Common myeloid progenitor, CD34-positive (primary cell): ENCODE measurements at places on chromosomes 7 and 10.

- no peak for DNase-seq
Observed at GRCh38 chr10:116055252-116055916, 217.6 kb downstream of the GFRA1 start.

GRCh38 chr10:91096274-91096673, 124.2 kb upstream of the PCGF5 start:
- DNase-seq, result no peak

DNA sequence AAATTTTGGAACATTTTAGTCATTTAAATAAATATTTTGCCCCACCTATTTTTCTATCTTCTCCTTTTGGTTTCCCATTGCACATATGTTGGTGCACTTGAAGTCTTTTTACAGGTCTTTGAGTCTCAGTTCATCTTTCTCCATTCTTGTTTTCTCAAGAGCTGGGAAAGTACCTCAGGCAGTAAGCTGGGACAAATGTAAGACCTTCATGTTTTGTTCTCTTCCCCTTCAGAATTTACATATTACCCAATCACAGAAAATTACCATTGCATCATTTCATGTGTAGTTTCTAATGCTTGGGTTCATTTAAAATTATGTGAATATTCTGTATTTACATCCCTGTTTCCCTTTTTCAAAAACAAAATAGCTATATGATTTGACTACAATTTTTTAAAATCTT, 1150.0 kb upstream of the POT1 start:
- no peak for DNase-seq

GRCh38 chr10:34323192-34323591, 491.9 kb downstream of the PARD3 start:
- DNase-seq, result no peak

- DNase-seq, result no peak
Observed at GRCh38 chr7:134438946-134439345, 20.0 kb downstream of the AKR1B1 start.

DNA sequence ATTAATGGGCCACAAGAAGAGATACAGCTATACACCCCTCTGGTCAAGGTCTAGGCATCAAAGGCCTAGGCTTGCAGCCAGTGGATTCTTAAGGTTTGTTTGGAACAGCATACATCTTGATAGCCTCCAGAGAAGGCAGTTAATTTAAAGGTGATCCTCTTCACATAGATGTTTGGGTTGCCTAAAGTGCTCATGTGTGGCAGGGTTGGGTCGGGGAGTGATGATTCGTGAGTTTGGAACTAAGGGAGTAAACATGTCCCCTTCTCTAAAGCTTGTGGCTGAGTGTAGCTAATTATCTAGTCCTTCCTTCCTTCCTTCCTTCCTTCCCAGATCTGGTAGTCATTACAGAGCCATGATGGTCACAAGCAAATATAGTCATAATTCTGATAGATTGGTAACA, 12.4 kb downstream of the PCLO start:
- DNase-seq, result no peak

DNA sequence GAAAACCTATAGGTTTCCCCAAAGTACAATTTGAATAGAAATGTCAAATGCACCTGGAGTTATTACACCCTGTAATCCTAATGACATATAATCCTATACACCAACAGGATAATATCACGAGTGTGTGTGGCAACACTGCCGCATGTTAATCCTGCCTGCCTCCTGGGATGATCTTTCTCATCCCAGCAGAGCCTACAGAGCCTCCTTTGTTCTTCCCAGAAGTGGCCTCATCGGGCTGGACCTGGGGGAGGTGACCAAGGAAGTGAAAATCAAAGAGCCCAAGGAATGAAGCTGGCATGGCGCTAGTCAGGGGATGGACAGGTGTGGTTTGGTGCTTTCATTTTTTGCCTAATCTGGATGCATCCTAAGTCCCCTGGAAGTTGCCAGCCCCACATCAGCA, 29.5 kb upstream of the LEP start:
- no peak for DNase-seq

DNA sequence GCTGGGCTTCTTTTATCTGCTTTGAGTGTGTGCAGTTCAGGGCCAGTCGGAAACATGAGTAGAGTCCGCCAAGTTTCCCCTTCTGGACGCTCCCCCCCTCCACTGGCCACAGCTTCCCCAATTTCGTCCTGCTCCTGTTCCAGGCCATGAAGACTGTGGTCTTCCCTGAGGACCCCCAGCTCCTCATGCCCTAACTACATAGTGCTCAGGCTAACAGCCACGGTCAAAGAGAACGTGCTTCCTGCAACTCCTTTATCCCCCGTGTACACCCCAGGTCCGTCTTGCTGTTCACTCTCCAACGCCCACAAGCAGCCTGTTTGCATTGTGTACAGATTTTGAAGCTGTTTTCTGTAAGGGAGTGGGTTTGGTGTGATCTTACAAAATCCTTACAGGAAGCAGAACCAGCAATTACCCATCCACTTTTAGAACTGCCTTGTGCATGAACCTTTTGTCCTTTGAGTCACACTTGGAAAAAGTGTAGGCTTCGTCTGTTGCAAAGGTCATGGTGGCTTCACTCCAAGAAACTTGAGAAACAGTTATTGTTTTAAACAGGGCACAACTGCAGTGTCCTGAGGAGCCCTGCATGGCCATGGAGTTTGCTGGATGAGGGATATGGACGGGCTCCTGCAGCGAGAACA, 77.0 kb upstream of the FAM20C start:
- peak; percentile 31 for DNase-seq

GRCh38 chr10:60480865-60481563, 91.3 kb upstream of the ANK3 start:
- no peak for DNase-seq

- DNase-seq, result no peak
Observed at GRCh38 chr7:81908220-81908619, 138.4 kb upstream of the HGF start.

DNA sequence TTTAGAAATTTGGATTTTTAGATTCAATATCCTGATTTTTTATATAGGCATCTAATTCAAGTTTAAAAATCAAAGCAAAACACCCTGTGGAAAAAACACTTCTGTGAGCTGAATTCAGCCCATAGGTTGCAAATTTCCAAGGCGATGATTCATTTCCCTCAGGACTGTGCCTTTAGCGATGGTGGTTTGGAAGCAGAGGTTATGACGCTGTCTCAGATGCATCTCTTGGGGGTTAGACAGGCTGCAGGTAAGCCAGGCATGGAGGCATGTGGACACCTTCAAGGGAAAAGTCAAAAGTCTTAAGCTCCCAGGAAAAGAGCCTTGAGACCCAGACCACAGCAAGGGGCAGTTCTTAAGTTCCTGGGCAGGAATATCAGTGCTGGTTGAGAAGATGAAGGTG, 9.5 kb upstream of the FRA10AC1 start:
- no peak for DNase-seq

GRCh38 chr10:89163265-89163995, 43.7 kb downstream of the CH25H start:
- DNase-seq, result peak; percentile 77

GRCh38 chr7:87599336-87599735, 1.3 kb downstream of the ABCB1 start:
- peak; percentile 79 for DNase-seq

GRCh38 chr10:125066764-125067450, 93.5 kb downstream of the CTBP2 start:
- no peak for DNase-seq

DNA sequence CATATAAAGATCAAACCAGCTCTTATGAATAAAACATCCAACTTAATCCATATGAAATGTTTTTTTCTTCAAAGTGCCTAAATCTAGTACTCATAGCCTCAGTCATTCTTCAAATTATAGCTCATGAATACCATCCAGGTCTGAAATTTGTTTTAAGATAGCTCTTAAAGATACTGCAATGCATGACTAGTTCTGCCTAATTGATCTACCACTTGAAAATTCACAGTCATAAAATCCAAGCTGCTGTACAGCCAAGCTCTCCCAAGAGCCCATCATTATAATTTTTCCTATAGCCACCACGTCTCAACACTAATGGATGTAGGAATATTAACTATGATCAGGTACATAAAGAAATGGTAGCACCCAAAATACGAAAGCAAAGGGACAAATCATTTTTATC, 87.9 kb upstream of the RNF148 start:
- no peak for DNase-seq

GRCh38 chr10:19817231-19817933, 1.1 kb downstream of the PLXDC2 start:
- peak; percentile 44 for DNase-seq

GRCh38 chr7:38168890-38169570, 9.0 kb upstream of the STARD3NL start:
- DNase-seq, result no peak

- no peak for DNase-seq
Observed at GRCh38 chr7:17184805-17185689, 113.4 kb upstream of the AHR start.

DNA sequence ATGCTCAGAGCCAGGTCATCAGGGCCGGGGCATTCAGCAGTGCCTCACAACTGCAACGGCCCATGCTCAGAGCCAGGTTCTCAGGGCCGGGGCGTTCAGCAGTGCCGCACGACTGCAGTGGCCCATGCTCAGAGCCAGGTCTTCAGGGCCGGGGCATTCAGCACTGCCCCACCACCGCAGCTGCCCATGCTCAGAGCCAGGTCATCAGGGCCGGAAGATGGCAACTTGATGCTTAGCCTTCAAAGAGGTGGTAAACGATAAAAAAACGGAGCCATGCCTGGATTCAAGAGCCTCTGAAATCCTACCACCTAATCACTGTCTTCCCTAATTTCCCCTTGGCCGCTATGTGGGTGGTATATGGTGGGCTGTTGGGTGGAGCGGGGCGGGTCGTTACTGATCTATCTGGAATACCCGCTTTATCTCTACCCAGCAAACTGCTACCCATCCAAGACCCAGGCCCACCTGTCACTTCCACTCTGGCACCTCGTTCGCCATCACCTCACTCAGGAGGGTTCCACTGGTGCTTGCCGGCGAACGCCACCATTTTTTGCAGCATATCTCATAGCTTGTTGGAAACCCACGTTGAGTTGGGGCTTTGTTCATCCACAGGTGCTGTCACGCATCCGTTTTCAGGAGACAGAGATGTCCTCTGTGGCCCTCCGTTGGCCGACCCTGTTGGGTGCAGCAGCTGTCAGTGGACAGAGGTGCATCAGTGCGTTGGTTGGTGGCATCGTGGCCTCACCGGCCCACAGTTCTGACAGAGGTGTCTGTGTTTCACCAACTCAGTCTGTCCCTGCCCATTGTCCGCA, 221.1 kb downstream of the EBF3 start:
- DNase-seq, result no peak

DNA sequence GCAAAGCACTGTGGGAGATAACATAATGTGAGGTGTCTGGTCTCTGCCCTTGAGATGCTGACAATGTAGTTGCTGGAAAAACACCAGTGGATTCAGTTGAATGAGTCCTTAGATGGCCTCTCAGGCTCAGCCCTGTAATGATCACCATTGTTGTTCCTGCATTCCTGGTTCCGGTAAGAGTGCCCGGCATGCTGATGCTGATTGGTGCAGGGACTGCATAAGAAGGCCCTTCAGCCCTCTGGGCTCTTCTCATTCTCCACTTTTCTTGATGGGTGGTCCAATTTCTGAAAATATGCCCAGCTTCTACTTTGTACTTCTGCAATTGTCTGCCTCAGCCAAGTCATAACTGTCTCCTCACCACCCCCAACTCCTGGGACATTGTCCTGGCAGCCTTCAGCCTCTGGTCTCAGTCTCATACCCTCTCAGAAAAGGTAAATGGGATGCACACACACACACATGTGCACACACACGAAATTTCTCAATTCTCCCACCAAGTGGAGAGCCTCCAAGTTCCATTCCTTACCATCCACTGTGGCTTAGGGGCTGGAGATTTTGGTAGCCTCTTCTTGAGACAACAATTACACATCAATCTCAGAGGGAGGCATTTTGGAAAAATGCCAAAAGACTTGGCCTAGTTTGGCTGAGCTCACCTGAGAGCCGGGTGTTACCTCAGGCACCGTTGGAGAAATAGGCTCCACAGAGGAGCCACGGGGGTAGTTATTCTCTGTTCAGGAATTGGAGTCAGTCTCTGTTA, 314.9 kb downstream of the RPS24 start:
- no peak for DNase-seq

- DNase-seq, result no peak
Observed at GRCh38 chr10:83678850-83679249, 460.5 kb upstream of the GHITM start.

GRCh38 chr10:52440612-52441285, 126.7 kb downstream of the DKK1 start:
- no peak for DNase-seq

DNA sequence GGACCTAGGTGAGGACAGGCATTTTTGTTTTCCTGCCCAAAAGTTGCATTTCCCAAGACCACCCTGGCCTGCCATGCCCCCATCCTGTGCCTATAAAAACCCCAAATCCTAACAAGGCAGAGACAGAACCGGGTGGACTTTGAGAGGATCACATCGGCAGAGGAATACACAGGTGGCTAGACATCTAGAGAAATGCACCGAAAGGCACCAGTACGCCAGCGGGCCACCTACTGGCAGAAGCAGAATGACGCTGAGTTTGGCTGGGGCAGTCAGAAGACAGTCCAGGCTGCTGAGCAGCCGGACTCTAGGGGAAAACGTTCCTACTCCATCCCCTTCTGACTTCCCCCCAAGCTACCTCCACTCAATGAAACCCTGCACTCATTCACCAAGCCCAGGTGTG, 2.8 kb downstream of the AKR1C4 start:
- no peak for DNase-seq

DNA sequence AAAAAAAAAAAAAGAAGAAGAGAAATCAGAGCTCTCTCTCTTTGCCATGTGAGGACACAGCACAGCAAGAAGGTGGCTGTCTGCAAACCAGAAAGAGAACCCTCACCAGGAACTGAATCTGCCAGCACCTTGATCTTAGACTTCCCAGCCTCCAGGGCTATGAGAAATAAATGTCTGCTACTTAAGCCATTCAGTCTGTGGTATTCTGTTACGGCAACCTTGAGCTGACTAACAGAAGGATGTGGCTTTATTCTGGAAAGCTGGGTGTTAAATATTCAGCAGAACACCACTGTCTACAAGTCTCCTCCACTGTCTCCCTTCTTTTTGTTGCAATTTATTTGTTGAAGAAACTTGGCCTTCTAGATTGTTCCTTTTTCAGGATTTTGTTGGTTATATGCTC, 5.0 kb downstream of the COL26A1 start:
- peak; percentile 36 for DNase-seq

DNA sequence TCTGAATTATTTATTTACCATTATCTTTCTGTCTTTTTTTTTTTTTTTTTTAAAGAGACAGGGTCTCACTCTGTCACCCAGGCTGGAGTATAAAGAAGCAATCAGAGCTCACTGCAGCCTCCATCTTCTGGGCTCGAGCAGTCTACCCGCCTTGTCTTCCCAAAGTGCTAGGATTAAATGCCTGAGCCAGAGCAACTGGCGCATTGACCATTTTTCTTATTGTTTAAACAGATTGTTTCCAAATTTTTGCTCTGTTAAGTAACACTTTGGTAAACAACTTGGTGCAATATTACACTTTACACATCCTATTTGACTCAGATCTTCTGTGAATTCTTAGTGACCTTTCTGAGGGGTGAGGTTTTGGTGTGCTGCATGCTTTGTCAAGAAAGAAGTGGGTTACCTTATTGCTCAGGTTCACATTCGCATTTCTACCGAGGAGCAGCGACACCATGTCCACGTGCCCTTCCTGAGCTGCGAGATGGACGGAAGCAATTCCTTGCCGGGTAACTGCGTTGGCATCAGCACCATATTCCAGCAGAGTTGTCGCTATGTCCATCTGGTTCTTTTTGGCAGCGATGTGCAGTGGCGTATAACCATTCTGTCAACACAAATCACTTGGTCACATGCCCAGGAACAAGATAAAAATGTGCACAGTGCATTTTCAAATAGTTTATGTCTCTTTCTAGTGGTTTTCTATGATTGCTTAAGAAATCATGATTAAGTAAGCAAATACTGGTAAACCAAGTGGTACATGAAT, 203.2 kb downstream of the ANK3 start:
- DNase-seq, result no peak
